Stimulated activated naive CD4-positive, alpha-beta T cell treated with Interleukin-2 at 50 U/mL for 16 hours (primary cell): ENCODE measurements at places on chromosomes 6 and 20.

GRCh38 chr6:16487996-16488674 is 249.7 kb downstream of the GMPR start:
- DNase-seq: no peak

GRCh38 chr20:59640267-59640666 is 35.9 kb downstream of the PHACTR3 start:
- DNase-seq: no peak

- DNase-seq: no peak
Measured at GRCh38 chr6:161434921-161435747, 161.3 kb upstream of the AGPAT4 start.

- no peak for DNase-seq
Measured at GRCh38 chr20:15794409-15794808, 778.8 kb downstream of the KIF16B start.

GRCh38 chr20:38152621-38153221 is 12.3 kb downstream of the TGM2 start:
- no peak for DNase-seq

- DNase-seq: no peak
Measured at GRCh38 chr6:12065321-12066140, 53.4 kb downstream of the HIVEP1 start.

DNA sequence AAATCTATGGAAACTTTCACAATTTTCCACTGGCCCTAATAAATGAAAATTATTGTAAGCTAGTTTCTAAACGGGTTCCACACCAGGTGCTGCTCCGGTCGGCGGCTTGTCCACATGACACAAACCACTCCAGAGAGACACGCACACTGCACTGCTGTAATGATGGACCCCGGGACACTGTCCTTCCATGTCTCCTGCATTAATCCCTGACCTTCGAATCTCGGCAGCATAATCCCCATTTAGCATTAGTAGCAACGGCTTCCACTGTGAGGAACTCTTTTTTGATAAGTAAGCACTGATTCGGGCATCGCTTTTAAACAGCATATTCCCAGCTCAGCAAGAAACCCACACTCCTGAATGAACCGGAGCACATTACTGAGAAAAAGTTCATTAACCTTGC is 43.5 kb downstream of the INSM1 start:
- no peak for DNase-seq

- no peak for DNase-seq
Measured at GRCh38 chr6:75236630-75237029, 7.0 kb downstream of the COX7A2 start.

DNA sequence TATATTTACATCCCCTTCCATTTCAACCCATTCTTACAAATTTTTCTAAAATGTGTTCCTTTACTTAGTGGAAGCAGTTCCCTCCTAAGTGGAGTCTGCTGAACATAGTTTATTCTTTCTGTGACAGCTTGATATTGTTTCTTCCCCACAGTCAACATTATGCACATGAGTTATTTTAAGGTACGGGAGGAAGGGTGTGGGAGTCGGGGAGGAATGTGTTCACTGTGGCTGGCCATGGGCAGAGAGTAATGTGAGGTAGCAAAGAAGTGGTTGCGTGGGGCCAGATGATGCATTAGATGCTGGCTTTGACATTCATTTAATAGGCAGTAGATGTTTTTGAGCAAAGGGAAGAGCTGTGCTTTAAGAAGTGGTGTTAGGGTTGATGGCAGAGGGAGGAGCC is 98.5 kb downstream of the ARMC2 start:
- no peak for DNase-seq

DNA sequence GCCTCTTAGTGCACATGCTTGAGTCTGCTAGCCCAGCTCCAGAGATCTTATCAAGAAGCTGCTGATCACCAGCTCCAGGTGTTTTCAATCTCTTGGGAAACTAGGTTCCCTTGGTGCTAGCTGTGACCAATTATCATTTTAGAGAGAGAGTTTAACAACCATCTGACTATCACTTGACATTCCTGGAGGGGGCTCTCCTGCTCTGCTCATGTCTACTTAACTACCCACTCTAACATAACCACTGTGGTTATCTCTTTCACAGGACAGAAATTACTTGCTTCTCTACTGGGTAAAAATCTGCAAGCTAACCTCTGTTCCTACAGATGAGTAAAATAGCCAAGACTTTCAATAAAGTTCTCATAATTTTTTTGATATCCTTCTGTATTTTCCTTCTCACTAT is 823.4 kb upstream of the GJE1 start:
- peak; percentile 7 for DNase-seq

DNA sequence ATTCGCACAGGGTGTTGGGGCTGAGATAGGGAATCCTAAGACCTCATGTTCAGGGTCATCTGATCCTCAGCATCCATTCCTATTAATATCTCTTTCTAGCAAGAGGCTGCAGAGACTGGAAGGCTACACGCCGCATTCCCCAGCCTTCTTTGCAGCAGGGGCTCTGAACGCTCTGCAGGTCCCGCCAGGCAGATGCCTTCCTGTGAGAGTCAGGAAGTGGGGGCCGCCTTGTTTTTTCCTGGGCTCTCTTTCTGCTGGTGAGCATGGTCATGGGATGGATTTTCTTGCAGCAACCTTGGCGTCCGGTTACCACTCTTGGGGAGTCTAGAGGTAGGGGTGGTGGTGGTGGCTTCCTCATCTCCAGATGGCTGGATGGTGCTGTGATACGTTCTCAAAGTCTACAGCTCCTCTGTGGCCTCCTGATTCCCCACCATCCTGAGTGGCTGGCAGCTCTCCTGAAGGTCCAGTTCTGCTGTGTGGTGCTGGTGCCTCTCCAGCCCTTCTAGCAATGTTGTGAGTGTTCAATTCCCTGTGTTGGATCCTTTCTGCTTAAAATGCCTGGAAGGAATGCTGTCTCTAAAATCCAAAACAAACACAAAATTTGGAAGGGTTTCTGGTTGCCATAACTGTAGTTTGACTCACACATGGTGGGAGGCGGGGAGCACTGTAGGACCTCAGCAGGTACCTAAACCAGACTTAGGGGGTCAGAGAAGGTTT is 111.9 kb downstream of the CEBPB start:
- DNase-seq: no peak

- no peak for DNase-seq
Measured at GRCh38 chr6:125480571-125480970, 178.8 kb upstream of the HDDC2 start.

DNA sequence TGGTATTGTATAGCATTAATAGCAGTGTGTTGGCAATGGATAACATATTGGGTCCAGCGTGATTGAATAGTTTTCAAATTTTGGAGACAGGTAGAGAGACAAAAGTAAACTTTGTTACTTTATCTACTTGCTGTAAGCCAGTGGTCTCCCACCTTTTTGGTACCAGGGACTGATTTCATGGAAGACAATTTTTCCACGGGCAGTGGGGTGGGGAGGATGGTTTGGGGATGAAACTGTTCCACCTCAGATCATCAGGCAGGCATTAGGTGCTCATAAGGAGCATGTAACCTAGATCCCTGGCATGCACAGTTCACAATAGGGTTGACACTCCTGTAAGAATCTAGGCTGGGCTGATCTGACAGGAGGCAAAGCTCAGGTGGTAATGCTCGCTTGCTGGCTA is 14.6 kb upstream of the PROKR2 start:
- no peak for DNase-seq

DNA sequence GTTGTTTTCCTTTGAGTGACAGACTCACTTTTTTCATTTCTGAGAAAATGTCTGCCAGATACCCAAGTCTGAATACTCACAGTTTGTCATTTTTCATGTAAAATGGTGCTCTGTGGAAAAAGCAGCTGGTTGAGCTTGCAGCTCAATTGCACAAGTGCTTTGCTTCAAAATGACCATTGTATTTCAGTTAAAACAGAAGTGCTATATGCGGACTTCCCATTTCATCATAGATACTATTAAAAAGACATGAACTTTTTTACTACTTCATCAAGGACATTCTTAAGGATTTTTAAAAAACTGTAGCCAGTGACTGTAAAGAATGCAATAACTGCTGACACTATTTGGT is 61.5 kb downstream of the KCNS1 start:
- no peak for DNase-seq

DNA sequence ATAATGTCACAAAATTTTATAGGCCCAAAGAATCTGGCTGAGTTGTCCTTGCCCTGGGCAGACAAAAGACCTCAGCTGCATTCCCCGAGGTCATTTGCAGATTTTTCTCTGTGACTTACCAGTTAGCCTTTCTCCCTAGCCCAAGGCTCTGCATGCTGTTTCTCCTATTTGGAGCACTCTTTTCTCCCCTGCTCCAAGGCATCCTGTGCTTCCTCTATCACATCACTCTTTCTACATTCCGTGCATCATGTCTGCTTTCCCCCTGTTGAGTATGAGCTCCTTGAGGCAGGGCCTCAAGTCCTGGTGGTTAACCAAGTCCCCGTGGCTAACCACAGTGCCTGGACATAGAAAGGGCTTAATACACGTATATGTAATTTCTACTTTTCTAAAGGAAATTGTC is 593 bp upstream of the GSTA3 start:
- DNase-seq: no peak

- DNase-seq: no peak
Measured at GRCh38 chr6:4732691-4733315, 43.4 kb upstream of the CDYL start.

- no peak for DNase-seq
Measured at GRCh38 chr6:119758385-119758784, 408.8 kb upstream of the MAN1A1 start.

- no peak for DNase-seq
Measured at GRCh38 chr6:132190097-132190814, 211.0 kb downstream of the MOXD1 start.

DNA sequence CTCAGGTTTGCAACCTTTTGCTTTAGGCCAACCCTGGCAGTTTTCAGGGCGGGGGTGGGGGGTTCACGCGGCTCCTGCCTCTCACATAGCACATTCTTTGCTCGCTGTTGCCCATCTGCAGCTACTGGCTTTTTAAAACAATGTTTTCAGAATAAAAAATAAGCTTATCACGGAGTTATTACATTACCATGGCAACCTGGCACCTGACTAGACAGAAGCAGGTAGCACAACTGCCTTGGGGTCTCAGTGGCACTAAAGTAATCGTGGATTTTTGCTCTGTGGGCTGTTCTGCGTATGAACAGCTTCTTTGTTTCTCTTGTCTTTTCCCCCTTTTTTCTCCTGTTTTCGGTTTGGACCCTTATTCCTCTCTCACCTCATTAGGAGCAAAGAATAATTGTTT is 9.1 kb upstream of the MANBAL start:
- no peak for DNase-seq

DNA sequence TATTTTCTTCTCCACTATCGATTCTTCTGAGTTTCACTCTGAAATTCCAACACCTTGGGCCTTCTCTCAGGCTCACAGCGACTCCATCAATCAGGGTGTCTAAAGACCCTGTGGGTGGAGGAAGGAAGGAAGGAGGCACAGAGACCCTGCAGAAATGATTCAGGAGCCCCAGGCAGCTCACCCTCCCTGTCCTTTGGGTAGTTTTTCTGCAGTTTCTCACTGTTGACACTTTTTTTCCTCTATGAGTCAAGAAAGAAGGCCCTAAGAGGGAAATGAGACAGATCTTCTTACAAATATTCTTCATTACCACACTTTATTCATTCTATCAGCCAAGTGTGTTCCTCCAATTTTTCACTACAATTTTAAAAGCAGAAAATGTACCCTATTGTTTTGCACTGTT is 34.2 kb upstream of the TBXT start:
- DNase-seq: no peak

GRCh38 chr6:157258878-157259277 is 64.4 kb downstream of the TMEM242 start:
- DNase-seq: no peak

DNA sequence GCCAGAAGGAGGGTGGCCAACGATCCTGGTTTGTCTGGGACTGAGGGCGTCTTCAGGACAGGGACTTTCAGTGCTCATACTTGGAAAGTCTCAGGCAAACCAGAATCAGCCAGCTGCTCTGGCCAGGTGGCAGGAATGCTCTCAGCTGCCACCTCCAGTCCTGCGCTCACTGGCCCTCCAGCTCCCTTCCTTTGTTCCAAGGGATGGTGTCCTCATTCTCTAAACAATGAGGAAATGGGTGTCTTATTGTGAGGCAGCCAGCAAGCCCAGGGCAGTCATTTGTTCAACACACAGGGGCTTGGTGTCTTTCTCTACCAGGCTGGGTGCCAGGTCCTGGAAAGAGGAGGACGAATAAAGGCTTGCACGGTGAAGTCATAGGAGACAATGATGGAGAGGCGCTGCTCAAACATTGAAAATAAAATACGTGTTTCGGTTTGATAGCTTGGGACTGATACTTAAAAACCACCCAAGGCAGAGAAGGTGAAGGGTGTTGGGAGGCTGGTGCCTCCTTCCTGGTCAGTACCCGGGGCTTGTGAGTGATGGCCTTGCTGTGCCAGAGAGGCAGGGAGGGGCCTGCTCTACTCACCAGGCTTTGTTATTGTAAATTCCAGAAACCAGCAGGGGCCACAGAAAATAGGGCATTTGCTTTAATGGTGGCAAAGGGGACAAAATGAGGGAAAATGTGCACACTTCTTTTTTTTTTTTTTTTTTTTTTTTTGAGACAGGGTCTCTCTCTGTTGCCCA is 11.3 kb upstream of the TMEM181 start:
- no peak for DNase-seq

GRCh38 chr6:163954088-163954775 is 539.7 kb downstream of the QKI start:
- no peak for DNase-seq

GRCh38 chr20:53599910-53600632 is 6.4 kb upstream of the ZNF217 start:
- no peak for DNase-seq

GRCh38 chr6:15244620-15245360 is 1.1 kb upstream of the JARID2 start:
- peak; percentile 70 for DNase-seq

DNA sequence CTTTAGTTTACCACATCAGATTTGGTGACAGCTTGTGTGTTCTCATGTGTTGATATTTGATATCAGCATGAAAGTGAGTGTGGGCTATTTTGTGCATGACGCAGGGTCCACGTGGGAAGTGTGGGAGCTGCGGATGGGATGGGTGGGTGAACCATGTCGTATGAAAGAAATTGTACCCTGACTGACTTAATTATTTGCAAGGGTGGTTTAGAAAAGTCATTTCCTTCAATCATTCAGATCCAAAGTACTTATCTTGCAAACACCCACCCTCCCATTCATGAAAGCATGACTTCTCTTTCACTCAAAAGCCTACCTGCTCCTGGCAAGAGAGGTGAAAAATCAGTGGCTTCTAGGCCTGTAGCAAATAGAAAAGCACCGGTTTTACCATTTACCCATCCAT is 91.8 kb upstream of the BACH2 start:
- DNase-seq: peak; percentile 20
